ENCODE measurements at places on chromosomes 6 and 20. TPM values are rescaled to one million over a fixed set of nuclear protein-coding genes. Genes with fewer than 3 reads are reported as not detected.

ELMO2 gene
- polyA plus RNA-seq: 38.3 TPM

MMP24 gene
- polyA plus RNA-seq: 3.4 TPM

ARFGEF3 gene
- 0.11 TPM for polyA plus RNA-seq

GINS1 gene
- 9.9 TPM for polyA plus RNA-seq

ECT2L gene
- polyA plus RNA-seq: not detected

PRPH2 gene
- polyA plus RNA-seq: 15.0 TPM

MEI4 gene
- polyA plus RNA-seq: 0.15 TPM

Data from cardiac muscle cell (in vitro differentiated cells and primary cell).